Dermis microvascular lymphatic vessel endothelial cell (primary cell): ENCODE measurements at places on chromosomes 1 and 21. TPM values are rescaled to one million over a fixed set of nuclear protein-coding genes. Genes with fewer than 3 reads are reported as not detected.

TUFT1 gene
- 3.9 TPM in 2 replicates for total RNA-seq

PADI2 gene
- under 0.01 TPM in 2 replicates for total RNA-seq

ASH1L gene
- total RNA-seq, result 13.5 and 16.8 TPM in 2 replicates

FMO1 gene
- not detected in 2 replicates for total RNA-seq

TP73 gene
- total RNA-seq, result under 0.01 TPM in 1 of 2 replicates, not detected in the other

JUN gene
- 43.4 and 72.7 TPM in 2 replicates for total RNA-seq

MATN1 gene
- under 0.01 TPM in 1 of 2 replicates, not detected in the other for total RNA-seq

PAQR6 gene
- 0.38 and 0.39 TPM in 2 replicates for total RNA-seq

HEYL gene
- total RNA-seq, result 0.13 TPM in 1 of 2 replicates, not detected in the other

MANEAL gene
- total RNA-seq, result 0.64 and 1.6 TPM in 2 replicates

ST7L gene
- total RNA-seq, result 10.3 and 12.9 TPM in 2 replicates

PPM1J gene
- total RNA-seq, result 0.64 and 0.76 TPM in 2 replicates

PRDM16 gene
- total RNA-seq, result not detected in 2 replicates

SFN gene
- 0.13 TPM in 1 of 2 replicates, not detected in the other for total RNA-seq

TSPAN2 gene
- total RNA-seq, result 1.3 and 5.9 TPM in 2 replicates

GJC2 gene
- total RNA-seq, result 8.0 and 17.1 TPM in 2 replicates

SH3BP5L gene
- total RNA-seq, result 17.6 and 24.8 TPM in 2 replicates

KLF17 gene
- total RNA-seq, result not detected in 2 replicates

CREG1 gene
- total RNA-seq, result 31.6 and 43.9 TPM in 2 replicates

E2F2 gene
- 1.4 and 1.9 TPM in 2 replicates for total RNA-seq

RBM11 gene
- total RNA-seq, result not detected in 2 replicates

KCNN3 gene
- 1.0 and 1.8 TPM in 2 replicates for total RNA-seq

PLCH2 gene
- total RNA-seq, result under 0.01 TPM in 2 replicates

SH2D1B gene
- total RNA-seq, result 0.13 TPM in 1 of 2 replicates, not detected in the other

PODN gene
- total RNA-seq, result 0.13 TPM in 1 of 2 replicates, not detected in the other

PAX7 gene
- total RNA-seq, result not detected in 2 replicates

SPRR5 gene
- total RNA-seq, result not detected in 2 replicates

LACTBL1 gene
- not detected in 2 replicates for total RNA-seq

SPTA1 gene
- 1.3 and 2.0 TPM in 2 replicates for total RNA-seq

OR2W3 gene
- not detected in 2 replicates for total RNA-seq

GBP6 gene
- total RNA-seq, result not detected in 2 replicates

CSTB gene
- 15.4 and 17.6 TPM in 2 replicates for total RNA-seq

MNDA gene
- not detected in 2 replicates for total RNA-seq

HCRTR1 gene
- total RNA-seq, result 0.77 and 2.8 TPM in 2 replicates

KRTAP6-2 gene
- total RNA-seq, result not detected in 2 replicates

SPAG17 gene
- not detected in 2 replicates for total RNA-seq

ACTL8 gene
- not detected in 2 replicates for total RNA-seq
